8988T (cell line): ENCODE measurements at places on chromosomes 7 and 10.

DNA sequence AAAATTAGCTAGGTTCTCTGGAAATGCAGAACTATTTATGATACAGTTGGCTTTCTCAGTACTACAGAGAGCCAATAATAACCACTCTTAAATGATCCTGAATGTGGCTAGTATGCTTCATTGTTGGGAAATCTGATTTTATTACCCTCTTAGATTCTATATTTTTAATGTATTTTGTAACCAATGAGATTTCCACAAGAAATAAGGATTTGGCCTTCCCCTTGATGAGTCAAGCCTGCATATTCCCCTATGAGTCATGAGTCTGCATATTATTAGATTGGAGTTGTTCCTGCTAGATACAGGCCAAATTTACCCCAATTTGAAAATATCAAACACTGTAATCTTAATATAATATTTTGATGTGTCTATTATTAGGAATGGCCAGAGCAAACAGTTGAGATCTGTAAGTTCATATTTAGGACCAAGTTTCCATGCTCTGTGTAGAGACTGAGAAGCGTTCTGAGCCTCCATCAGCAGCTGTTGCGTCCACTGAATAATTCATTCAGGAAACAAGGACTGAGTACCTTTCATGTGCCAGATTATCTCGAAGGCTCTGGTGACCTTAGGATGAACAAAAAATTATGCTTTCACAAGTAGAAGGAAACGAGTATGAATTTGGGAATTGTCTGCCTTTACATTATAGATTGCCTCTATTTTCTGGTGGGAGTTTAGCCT lies 793.4 kb downstream of the NRG3 start:
- no peak for DNase-seq

GRCh38 chr10:124197371-124198124 lies 104.2 kb upstream of the CHST15 start:
- no peak for DNase-seq

DNA sequence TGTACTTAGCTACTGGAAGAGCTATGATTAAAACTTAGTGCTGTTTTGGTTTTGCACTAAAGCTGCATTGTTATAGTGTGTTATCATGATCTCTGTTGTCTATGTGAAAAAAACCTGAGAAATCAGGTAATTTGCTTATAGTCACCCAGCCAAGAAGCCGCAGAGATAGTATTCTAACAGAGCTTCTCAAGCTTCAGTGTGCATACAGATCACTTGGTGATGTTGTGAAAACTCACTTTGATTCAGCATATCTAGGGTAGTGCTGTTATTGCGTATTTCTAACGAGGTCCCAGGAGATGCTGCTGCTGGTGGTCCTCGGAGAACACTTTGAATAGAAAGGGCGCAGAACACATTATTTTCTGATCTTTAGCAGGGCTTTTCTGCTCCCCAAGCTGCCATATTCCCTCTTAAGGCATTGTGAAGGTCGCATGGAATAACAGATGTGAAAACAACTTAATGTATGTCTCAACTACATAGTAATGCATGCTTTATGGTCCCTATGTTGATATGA lies 68.4 kb upstream of the PDCD4 start:
- DNase-seq = no peak

DNA sequence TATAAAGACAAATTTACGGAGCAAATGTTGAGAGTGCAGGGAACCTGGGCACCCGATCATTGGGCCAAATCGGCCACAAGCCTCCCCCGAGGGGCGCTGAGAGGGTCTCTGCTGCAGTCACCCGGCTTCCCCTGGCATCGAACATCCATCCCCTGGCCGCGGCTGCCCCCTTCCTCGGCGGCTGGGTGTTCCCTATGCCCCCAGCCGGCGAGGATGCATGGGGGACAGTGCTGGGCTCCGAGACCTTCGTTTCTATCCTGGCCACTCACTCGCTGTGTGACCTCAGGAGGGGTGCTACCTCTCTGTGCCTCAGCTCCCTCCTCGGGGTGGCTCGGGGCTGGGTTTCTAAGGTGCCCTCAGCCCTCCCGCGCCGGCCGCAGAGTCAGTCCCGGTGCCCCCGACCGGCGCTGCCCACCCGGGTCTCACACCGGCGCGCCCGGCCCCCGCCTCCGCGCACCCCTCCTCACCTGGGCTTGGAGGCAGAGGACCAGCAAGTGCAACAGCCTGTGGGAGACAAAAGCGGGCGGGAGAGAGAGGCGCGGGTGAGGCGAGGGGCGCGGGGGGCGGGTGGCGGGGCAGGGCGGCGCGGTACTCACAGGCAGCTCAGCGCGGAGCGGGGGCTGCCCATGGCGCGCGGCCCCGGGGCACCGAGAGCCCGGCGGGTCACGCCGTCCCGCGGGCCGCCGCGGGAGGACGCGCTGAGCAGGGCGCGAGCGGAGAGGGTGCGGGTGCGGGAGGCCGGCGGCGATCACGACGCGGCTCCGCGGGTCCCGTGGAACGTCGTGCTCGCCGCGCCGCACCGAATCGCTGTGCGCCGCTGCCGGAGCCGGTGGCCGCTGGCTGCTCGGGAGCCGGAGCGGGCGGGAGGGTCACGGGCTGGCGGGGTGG lies at the start of gene FGF8:
Gene FGF8, minus strand, starts transcription at position 842 of the 888 bp plus-strand sequence. Its CDS starts 214 bp downstream, at position 628.
- DNase-seq = no peak

DNA sequence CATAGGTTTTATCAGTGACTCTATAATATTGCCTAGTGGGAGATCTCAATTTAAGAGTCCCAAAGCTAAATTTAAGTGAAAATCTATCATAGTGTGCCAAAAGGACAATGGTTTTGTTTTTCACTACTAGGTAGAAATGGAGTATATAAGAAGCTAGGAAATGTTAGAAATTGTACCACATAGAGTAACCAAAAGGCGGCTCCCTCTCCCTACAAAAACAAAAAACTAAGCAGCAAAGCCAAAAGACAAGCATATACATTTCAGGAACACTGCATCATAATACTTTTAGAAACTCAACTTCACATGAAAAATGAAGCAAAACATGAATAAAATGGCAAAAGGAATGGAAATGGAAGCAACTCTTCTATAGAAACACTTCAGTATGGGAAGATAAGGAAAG lies 271.6 kb downstream of the CACNA2D1 start:
- DNase-seq = no peak

- DNase-seq = no peak
These were observed 10.7 kb upstream of the IDI2 start for GRCh38 chr10:1036341-1036791.

GRCh38 chr7:151744656-151745638 lies 132.0 kb downstream of the PRKAG2 start:
- DNase-seq = peak; percentile 49

DNA sequence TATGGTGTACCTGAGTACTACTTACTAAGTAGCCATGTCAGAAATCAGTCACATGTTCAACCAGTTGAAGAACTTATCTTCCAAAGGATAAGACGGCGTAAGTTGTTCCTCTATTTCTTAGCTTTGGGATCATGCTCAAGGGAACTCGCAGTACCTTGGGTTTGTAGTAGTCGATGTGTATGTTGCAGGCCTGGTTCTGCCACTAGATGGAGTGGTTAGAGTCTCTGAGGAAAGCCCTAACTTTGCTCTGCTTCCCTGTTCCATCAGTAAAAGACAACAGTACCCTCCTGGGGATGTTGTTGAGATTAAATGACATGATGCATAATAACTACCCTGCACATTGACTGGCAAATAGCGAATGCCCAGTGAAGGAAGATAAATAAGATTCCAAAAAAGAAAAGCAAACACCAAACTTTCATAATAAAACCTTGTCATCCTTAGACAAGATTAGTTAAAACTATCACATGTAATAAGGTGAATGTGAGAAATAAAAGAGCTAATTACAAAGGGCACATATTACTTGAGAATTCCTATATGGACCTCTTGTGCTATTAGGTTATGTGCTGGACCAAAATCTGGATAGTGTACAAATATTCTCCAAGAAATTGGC lies 165.9 kb downstream of the ABCA13 start:
- peak; percentile 23 for DNase-seq

DNA sequence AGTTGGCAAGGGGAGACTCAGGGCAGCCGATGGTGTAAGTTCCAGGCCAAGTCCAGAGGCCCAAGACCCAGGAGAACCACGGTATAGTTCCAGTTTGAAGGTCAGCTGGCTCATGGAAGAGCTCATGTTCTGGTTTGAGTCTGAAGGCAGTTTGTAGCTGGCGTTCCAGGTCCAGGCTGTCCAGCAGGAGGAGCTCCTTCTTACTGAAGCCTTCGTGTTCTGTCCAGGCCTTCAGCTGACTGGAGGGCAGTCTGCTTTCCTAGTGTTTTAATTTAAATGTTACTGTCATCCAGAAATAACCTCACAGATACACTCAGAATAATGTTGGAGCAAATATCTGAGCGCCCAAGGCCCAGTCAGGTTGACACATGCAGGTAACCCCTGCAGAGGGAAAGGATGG lies 4.2 kb downstream of the SUN1 start:
- DNase-seq = peak; percentile 41

DNA sequence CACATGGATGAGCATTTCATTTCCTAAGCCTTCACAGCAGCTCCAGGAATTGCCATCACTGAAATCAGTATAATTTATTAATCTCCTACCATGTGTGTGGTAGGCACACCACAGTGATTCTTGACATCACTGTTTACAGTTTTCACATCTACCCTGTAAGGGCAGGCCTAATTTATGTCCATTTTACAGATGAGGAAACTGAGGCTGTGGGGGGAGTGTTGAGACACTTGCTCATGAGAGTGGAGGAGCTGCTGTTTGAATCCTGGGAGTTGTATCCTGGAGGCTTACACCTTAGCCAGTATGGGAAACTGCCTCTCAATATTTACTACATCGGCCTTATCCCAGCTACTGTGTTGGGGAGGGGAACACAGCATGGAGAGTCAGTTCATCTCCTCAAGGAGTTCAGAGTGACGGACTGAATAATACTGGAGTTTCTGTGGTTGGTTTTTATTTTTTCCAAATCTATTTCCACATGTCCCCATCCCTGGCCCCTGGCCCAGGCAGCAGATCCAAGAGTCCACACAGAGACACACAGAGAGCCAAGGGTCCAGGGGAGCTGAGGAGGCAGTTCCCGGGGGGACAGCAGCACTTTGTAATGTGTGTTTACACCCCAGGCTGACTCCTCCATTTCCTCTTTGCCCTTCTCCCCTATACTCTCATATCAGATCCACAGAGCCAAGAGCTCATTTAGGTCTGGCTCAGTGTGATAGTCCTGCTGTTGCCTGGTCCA lies 13.2 kb downstream of the UBTD1 start:
- DNase-seq = no peak

DNA sequence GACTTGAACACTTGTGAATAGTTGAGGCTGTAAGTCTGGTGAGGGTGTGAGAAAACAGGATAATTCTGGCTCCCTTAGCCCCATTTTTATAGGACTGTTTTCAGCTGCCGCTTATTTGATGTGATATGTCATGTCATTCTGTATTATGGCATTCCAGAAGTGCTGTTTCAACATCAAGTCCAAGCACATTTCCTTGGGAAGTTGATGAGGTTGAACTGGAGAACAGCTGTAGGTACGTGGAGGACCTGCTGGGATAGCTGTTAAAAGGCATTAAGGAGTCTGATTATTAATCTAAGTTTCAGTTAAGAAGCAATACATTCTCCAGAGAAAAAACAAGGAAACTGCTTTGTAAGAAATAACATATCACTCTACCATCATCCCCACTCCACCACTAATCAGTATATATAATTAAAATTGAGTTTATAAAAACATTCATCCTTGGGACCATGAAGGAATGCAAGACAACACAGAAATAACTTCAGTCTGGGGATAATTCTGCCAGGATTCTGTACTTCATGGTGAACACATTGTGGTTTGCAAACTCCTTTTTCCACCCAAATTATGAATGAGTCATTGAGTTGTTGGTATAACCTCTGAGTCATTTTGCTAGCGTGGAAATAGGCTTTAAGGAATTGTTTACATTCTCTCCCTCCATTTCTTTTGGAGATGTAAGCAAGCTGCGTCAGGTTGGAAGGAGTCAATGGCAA lies 39.9 kb upstream of the TMEM229A start:
- no peak for DNase-seq

GRCh38 chr7:158311791-158312190 lies 275.8 kb downstream of the PTPRN2 start:
- no peak for DNase-seq

GRCh38 chr10:47347303-47347675 lies 874 bp upstream of the RBP3 start:
- no peak for DNase-seq
